ENCODE measurements at places on chromosomes 11 and 22.

GRCh38 chr11:110747531-110747930, 35.3 kb upstream of the ARHGAP20 start:
- DNase-seq, result no peak

DNA sequence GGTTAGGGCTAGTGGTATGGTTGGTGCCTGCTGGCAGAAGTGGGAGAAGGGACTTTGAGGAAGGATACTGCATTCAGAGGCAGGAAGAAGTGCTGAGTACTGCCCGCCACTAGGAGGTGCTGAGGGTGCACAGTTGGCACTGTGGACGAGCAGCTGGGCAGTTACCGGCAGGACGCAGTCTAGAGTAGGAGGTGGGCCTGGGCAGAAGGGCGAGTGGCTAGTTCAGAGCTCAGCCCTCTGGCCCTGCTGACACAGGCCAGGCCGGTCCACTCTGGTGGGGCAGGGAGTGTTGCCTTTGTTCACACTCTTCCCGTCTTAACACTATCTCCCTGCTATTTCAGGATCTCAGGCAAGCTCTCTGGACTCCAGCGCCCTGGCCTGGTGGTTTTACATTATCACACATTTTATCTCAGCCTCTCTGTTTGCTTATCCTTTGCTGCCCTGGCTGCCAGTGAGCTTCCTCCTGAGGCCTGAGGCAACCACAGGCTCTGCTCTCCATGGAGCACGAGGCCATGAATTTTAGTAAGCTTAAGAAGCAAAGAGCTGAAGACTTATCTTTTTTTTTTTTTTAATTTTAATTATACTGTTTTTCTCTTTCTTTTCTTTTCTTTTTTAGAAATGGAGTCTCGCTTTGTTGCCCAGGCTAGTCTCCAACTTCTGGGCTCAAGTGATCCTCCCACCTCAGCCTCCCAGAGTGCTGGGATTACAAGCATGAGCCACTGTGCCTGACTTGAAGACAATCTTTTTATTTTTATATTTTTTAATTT, 26.9 kb downstream of the SNAP29 start:
- no peak for DNase-seq

DNA sequence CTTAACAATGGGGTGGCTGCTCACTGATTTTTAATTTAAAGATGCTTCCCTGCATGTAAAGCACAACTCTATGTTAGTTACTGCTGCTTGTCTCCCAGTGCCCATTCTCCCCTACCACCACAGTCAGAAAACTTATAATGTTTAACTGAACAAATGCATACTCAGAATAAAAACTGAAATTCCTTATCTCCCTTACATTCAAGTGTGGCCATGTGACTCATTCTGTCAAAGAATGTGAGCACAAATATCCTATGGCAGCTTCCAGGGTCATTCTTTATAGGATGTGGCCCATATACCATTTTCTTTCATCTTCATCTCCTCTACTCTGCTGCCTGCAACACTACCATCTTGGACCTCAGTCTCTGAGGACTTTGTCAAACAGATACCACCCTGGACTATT, 374.8 kb downstream of the DYNC2H1 start:
- no peak for DNase-seq

GRCh38 chr11:33479231-33479630, 221.4 kb downstream of the C11orf91 start:
- DNase-seq, result no peak

DNA sequence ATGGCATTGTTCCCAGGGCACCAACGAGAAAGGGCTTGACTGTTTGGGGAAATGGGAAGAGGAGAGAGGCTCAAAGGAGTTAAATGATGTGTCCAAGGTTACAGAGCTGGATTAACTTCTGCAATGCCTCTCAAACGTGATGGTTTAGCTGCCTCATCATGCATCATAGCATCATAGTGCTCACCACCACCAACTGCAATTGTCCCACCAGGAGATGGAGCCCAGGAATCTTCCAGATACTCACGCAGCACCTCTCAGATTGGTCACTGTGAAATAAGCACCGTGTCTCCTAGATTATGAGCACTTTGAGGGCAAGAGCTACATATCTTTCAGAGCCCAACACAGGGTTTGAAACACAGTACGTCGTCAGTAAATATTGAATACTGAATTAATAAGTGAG, 69.2 kb downstream of the PRSS23 start:
- DNase-seq, result no peak

- DNase-seq, result no peak
These were observed 63.7 kb downstream of the LIF start for GRCh38 chr22:30182815-30183214.

- no peak for DNase-seq
These were observed 662.2 kb upstream of the CNTN5 start for GRCh38 chr11:98358551-98358950.

- DNase-seq, result no peak
These were observed 80.5 kb downstream of the KCNQ1 start for GRCh38 chr11:2525166-2525861.

DNA sequence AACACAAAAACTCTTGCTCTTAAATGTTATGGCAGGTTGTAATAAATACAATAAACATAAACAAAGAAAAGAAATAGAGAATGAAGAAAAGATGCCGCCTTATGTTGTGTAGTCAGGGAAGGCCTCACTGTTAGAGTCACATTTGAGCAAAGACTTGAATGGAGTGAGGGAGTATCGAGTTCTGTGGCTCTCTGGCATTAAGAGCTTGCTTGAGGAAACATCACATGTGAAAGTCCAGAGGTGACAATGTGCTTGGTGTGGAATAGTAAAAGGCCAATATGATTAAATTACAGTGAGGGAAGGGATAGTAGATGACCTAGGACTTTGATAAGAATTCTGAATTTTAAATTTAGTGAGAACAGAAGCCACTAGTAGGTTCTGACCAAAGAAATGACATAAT, 139.4 kb downstream of the ATG16L2 start:
- no peak for DNase-seq

GRCh38 chr22:25078591-25078990, 121.1 kb upstream of the CRYBB3 start:
- DNase-seq, result no peak

GRCh38 chr22:38040953-38041759, 16.0 kb upstream of the PICK1 start:
- no peak for DNase-seq

- DNase-seq, result no peak
These were observed 310.2 kb downstream of the DDX10 start for GRCh38 chr11:108975026-108975425.
